Umbilical cord (tissue), 2 donors: ENCODE measurements at places on chromosomes 2 and 18.

- peak; percentile 96 for DNase-seq
Observed at GRCh38 chr2:12819103-12819475, 102.4 kb downstream of the TRIB2 start.

DNA sequence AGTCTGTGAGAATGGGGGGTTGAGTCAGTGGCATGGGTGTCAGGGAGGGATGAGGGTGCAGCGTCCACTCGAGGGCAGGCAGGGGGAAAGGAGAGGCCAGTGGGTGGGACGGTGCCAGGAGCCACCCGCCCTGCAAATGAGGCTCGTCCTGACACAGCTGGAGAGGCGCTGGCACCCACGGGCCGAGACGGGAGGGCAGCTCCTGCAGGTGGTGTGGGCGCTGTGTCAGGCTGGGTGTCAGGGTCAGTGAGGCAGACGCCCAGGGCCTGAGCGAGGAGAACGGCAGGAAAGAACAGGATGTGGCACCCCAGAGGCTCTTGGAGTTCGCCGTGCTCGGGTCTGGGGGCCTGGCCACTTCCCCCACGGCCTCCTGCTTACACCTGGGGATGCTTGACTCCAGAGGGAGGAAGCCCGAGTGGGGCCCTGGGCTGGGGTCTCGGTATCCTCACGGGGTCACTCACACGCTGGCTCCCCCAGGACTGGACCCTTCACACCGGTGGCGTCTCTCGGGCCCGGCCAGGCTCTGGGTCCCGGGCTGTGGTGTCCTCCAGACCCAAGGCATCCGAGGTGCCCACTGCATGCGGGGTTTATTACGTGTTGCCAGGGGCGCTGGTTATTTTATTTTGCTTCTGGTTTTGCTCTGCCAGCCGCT is 130.5 kb upstream of the CTDP1 start:
- DNase-seq: no peak

- no peak for DNase-seq
Observed at GRCh38 chr2:236940916-236941520, 144.7 kb upstream of the COPS8 start.

DNA sequence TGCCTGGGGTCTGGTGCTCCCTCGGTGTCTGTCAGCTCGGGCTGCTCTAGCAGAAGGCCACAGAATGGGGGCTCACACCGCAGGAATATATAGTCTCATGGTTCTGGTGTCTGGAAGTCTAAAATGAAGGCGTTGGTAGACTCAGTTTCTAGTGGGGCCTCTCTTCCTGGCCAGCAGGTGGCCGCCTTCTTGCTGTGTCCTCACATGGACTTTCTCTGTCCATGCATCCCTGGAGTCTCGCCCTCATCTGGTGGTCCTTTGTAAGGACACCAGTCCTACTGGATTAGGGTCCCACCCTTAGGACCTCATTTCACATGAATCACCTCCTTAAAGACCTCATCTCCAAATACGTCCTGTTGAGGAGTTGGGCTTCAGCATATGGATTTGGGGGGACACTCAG is 65.7 kb downstream of the RRM2 start:
- no peak for DNase-seq

DNA sequence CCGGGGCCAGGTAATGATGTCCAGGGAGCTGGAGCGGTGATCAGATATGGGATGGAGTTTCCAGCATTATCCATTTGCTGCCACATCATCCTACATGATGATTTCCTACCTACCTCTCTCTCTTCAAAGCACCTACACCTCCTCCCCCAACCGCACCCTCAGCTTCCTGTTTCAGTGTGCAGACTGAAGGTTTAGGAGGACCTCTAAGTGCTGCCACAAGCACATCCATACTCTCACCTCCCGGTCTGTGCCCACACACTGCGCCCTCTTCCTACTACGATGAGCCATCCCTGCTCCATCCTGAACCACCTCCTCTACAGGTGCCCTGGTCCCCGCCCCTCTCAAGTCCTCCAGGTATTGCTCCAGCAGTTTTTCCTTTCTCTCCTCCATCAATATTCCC is 123.7 kb downstream of the ALPK2 start:
- no peak for DNase-seq

DNA sequence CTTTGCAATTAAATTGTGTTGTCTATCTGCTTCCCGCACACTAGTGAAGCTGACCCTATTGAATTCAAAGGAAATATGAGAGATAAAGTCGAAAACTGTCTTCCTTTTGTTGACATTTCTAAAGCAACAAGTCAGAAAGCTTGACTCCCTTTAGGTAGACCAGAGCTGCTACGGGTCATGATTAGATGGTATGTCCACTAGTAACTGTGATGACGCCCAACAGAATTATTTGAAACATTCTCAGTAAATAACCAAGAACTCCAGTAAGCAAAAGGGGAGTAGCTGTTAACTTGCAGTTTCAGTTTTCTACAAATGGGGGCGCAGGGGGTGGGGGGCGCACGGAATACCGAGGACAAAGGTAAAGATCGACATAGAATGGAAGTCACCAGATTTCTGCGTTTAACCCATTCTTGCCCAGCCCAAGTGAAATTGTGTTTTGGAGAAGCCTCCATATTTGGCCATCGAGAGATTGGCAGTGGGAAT is 56.4 kb downstream of the CRIM1 start:
- DNase-seq: no peak
